Endodermal cell (in vitro differentiated cells): ENCODE measurements at places on chromosomes 1 and 21. TPM values are rescaled to one million over a fixed set of nuclear protein-coding genes. Genes with fewer than 3 reads are reported as not detected.

DNA sequence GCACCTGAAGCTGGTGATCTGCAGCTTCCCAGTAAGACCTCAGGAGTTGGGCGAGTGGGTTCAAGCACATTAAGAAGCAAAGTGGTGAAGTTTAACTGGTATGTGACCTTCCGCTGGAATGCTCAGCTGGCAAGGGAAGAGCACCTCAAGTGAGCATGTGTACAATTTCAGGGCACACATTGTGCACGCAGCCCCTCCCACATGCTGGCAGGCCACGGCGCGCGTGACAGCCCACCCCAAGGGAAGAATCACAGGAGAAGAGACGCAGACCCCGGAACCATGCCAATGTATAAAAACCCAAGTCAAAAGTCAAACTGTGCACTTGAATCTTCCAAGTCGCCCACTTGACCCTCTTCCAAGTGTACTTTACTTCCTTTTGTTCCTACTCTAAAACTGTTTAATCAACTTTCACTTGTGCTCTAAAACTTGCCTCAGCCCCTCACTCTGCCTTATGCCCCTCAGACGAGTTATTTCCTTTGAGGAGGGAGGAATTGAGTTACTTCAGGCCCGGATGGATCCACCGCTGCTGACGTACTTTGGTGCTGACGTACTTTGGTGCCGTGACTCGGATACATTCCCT lies 20.0 kb downstream of the LRRC3 start:
- DNase-seq, result no peak

DNA sequence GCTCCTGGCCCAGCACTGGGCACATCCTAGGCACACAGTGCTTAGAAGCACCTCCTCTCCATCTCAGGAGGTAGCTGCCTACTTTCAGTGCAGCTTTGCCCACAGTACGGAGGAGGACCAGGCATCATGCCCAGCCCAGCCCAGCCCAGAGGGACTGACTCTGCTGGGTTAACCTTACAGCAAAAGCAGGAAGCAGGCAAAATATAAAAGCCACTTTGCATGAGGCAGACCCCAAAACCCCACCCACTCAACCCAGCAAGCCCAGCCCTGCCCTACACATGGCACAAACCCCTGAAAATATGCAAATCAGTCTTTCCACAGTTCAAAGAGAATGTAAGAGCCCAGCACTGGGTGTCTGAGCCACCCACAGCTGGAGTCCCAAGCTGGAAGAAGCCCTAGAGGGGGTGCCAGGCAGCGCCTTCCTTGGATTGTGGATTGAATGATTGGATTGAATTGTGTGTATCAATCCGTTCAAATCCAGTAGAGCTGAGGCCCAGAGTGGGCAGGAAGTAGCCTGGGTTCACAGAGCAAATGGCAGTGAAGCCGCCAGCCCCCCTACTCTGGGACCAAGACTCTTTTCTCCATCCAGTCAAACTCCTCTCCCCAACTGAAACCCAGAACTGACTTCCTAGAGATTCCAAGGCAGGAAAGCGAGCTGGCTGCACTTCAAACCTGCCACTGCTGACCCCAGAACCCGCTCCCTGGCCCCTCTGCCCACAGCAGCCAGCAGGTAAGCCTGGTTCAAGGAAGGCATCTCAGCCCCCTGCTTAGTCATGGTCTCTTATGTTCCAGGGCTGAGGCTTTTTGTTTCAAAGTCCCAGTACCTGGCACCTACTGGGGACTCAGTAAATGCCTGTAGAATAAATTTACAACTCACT lies 117.7 kb downstream of the LACTBL1 start:
- DNase-seq, result peak; percentile 77

DNA sequence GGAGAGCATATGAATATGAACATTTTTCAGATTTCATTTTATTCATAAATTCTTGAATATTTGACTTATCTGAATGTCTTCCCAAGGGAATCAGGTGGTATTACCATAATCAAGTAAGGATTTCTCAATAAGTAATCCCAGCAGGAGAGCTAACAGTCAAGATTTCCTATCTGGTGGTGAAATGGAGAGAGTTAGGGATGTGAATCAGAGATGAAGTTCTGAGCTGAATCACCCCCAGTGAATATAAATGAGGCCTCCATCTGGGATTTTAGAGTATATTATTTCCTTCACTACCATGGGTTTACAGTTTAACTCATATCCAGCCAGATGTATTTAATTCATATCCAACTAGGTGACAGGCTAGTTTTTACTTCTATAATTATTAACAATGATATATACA lies 61.5 kb upstream of the RGS2 start:
- no peak for DNase-seq

DNA sequence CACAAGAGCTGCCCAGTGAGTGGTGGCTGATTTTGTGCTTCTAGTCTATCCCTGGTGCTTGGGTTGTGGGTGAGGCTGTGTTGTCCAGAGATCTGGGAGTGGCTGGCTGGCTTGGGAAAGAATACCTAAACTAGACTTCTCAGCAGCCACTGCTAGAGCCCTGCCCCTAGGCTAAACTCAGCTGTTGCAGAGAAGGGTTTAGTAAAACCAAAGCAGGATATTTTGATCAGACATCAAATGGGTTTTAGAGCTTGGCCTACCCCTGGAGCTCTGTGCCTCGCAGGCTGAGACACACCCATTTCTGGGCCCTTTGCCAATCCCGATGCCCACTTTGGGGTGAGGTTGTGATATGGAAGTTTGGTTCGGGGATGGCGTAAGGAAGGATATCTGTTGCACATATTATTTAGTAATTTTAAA lies 88.5 kb downstream of the UCK2 start:
- DNase-seq, result no peak

GRCh38 chr1:160519642-160520435 lies 3.2 kb downstream of the SLAMF6 start:
- no peak for DNase-seq

DNA sequence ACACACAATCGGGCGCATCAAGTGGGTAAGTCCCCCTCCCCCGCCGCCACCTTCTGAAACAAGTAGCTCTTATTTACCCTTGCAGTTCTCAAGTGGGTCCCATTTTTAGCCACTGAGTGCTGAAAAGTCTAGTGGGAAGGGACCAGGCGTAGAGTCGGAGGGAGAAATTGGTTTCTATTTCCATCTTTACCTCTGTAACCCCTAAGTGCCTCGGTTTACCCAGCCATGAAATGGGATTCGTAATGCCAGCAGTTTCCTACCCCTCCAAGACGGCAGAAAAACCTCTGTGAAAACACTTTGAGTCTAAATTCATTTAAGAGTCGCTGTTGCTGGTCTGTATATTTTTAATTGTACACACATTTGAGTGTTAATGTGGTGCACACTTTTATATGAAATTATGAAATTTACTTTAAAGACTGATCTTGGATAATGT lies 928 bp downstream of the TLCD4 start:
- DNase-seq, result no peak

GRCh38 chr21:43759651-43760050 lies 16.5 kb downstream of the CSTB start:
- no peak for DNase-seq

GRCh38 chr1:211639475-211640300 lies 35.7 kb downstream of the NEK2 start:
- DNase-seq, result peak; percentile 44

GRCh38 chr1:37153116-37154100 lies 119.1 kb upstream of the GRIK3 start:
- no peak for DNase-seq

DNA sequence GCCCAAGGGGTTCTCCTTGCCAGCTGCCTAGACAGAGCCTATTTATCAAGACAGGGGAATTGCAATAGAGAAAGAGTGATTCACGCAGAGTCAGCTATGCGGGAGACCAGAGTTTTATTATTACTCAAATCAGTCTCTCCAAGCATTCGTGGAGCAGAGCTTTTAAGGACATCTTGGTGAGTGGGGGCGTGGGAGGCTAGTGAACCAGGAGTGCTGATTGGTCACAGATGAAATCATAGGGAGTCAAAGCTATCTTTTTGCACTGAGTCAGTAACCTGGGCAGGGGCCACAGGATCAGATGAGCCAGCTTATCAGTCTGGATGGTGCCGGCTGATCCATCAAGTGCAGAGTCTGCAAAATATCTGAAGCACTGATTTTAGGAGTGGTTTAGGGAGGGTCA lies 64.8 kb upstream of the MRPS6 start:
- no peak for DNase-seq

DNA sequence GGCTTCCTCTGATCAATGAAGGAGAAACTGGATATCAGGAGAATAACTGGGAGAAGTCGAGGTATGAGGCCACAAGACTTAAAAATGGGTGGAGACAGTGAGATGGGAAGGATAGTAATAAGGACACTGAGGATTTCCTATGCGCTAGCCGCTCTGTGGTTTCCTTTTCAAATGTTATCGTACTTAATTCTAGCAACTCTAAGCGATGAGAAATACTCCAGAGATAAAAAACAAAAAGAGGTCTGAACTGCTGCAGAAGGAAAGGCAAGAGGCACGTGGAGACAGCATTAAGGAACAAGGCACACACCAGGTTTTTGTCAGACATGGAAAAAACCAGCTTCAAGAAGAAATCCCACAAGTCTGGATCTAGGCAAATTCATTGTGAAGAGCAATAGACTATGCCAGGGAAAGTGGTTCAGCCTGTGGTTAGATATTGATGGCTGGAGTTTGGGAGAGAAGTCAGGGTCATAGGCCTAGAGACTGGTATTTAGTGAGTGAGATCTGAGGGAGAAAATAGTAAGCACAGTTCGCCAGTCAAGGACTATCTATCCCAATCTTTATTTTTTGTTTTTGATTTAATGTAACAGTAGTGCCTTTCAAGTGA lies 5.3 kb downstream of the CLCA2 start:
- no peak for DNase-seq

DNA sequence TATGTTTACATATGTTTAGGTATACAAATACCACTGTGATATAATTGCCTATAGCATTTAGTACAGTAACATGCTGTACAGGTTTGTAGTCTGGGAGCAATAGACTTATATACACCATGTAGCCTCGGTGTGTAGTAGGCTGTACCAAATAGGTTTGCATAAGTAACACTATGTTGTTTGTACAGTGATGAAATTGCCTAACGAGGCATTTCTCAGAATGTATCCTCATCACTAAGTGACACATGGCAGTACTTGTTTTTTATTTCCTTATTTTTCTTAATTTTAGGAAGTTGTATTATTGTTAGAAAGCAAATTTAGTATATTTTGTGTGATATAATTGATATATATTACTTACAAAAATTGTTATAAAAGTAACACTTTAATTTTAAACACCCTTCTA lies 840.9 kb downstream of the LTN1 start:
- no peak for DNase-seq

GRCh38 chr1:40770296-40771070 lies 13.1 kb upstream of the KCNQ4 start:
- DNase-seq, result peak; percentile 68

DNA sequence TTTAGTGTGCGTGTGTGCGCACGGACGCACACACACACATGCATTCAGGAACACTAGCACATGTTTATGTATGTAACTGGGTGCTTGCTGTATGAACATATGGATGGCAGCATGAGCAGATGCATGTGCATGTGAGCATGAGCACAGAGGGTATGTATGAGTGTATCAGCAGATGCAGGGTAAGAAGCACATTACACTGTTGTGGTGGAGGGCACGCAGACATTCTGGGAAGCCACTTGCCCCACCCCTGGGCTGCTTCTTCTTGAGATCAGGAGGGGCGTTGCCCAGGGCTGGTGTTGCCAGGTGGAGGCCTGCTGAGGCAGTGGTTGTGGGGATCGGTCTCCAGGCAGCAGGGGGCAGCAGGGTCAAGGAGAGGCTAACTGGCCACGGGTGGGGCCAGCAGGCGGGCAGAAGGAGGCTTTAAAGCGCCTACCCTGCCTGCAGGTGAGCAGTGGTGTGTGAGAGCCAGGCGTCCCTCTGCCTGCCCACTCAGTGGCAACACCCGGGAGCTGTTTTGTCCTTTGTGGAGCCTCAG lies 3.9 kb upstream of the P3R3URF start:
- peak; percentile 92 for DNase-seq

GRCh38 chr1:228306275-228307217 lies 98.7 kb downstream of the OBSCN start:
- peak; percentile 42 for DNase-seq

DNA sequence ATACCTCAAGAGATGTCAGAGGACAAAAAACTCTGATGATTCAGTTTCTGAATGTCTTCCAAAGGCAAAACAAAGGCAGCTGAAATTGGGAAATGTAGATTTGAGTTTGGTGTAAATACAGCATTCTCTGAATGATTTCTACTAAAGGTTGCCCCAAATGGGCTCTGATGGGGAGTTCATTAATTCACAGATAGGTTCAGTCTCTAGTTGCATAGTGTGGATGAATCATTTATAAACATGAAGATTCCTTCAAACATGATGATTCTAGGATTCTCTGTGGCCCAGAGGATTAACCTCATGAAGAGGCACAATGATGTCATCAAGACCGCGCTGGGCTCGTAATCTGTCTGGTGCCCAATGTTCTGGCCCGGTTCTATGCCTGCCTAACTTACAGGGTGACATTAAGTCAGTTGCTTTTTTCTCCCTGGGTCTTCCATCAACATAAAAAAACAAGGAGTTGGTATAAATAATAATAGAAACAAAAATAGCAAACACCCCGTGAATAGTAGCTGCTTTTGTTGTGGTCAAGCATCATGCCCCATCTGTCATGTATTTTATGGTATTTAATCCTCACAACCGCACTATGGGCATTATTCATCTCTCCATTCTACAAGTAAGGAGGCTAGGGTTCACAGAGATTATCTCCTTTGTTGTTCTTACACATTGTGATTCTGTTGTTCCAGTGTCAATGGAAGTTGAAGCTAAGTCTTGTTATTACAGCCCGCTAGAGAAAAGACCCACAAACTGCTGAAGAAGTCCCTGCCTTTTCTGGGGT lies 509.6 kb upstream of the USP24 start:
- DNase-seq, result no peak

DNA sequence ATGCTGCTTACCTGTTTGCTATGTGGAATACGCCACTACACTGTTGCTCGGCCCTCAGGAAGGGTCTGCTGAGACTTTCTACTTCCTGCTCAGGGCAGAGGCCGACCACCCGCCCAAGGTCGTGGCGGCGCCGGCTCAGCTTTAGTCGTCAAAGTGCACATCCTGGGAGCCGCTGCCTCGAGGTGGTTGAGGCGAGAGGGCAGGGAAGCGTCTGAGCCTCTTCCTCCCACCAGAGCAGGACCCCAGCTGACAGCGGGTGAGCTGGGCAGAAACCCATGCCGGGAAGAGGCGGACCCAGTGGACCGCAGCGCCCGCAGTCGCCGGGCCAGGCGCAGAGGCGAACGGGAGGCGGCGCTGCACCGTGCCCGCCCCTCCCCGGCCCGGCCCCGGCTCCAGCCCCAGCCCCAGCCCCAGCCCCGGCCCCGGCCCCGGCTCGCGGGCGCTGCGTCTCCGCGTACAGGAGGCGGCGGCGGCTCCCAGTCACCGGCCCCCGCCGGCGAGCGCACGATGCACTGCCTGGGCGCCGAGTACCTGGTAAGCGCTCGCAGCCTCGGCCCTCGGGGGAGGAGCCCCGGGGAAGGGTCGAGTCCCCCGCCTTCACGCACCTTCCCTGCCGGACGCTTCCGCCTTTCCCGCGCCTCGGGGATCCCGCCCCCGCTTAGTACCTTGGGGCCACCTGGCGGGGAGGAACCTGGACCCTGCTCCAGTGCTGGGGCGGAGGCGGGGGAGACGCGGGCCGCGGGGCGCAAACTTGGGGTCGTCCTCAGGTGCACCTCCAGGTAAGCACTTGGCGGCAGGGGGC lies at the start of gene SLC44A3:
TSS of gene SLC44A3 (plus strand) at position 413 of the 802 bp plus-strand sequence. CDS start at position 508, 95 bp downstream.
- DNase-seq, result peak; percentile 89

The KDF1 gene
- 12.8 to 22.7 TPM (median 19.0 TPM) in 3 replicates for total RNA-seq

The KRTAP7-1 gene
- not detected in 3 replicates for total RNA-seq

The H6PD gene
- 19.5 and 21.5 TPM in 2 replicates for total RNA-seq

The NPL gene
- total RNA-seq, result 7.7 to 8.7 TPM (median 8.5 TPM) in 3 replicates

The ADCY10 gene
- 0.13 and 0.18 TPM in 2 replicates for total RNA-seq

The FNDC10 gene
- total RNA-seq, result 8.2 to 10.8 TPM (median 10.6 TPM) in 3 replicates
